ENCODE measurements at places on chromosomes 6 and 20.

GRCh38 chr6:105136431-105137350 is 43.1 kb downstream of the POPDC3 start:
- peak; percentile 32 for DNase-seq

DNA sequence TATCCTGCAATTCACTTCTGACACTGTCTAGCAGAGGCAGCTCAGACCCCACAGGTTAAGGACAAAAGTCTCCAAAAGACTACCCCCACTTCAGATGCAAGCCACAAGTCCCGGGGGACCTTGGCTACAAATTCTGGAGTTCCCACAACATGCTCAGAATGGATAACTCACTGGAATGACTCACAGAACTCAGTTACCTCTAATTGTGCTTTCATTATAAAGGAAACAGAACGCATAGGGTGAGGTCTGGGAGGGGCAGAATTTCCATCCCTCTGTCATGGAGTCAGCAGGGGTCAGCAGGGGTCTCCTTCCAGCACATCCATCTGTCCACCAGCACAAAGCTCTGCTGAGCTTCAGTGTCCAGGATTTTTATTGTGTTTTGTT is 184.2 kb downstream of the CDH4 start:
- peak; percentile 20 for DNase-seq

- no peak for DNase-seq
These were observed 7.9 kb upstream of the SYNCRIP start for GRCh38 chr6:85650606-85651005.

GRCh38 chr6:170287371-170287876 is 3.5 kb downstream of the DLL1 start:
- no peak for DNase-seq

GRCh38 chr6:66555082-66555481 is 848.1 kb upstream of the EYS start:
- no peak for DNase-seq

GRCh38 chr20:53750827-53751619 is 157.4 kb upstream of the ZNF217 start:
- peak; percentile 89 for DNase-seq

DNA sequence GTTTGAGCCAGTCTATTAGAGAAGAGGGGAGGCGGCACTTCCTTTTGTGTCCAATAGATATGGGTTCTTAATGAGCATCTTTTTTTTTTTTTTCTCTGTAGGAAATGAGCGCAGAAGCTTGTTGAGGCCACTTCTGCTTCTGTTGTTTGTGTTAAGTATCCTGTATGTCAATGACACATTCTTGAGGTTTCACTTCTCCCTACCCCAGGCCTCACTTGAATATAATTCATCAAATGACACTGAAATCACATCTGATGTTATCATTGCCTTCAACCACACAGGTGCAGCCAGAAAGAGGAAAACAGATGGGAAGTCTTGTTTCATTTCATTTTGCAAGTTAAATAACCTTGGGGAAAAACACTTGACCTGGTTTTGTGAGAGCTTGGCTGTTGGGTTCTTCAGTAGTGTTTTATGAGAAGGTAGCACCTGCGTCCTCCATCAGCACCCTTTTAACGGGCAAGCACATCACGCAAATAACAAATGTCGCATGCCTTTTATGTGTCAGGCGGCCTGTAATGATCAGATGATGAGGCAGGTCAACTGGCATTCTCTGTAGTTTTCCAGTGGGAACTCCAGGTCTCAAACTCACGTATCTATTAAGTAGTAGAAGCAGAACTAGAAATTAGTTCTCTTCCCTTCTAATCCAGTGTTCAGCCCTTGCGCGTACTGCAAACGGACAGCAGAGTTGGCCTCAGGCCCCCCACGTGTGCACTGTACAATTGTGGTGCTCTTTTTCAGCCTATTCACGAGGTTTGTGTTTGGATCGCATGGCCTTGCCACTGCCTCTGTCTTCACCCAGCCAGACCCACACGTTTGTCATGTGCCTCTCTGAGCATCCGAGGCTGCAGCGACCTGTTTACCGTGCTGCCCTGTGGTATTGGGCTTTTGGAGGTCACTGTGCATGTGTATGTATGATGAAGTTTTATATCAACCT is 23.5 kb downstream of the PLEKHG1 start:
- DNase-seq, result no peak

DNA sequence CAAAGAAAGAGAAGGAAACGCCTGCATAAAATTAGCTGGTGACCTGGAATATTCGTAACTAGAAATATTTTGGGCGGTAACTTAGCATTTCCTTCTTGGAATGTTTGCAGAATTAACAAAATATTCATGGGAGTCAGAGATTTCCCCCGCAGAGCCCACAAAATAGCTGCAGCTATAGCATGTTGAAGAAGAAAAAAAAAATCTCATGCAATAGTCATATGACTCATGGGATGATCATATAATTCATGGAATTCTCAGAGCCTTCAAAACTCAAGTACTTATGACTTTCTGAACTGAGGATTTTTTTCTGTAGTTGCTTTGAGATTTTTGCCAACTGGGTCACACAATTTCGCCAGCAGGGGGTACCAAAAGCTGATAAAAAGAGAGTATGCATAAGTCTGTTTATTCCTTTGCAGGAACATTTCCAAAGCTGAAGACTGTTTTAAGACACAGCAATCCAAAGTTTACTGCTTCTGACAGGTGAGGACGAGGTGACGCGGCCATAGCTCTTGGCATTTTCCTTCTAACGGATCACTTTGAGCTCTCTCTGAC is 586.0 kb upstream of the CHD6 start:
- no peak for DNase-seq

GRCh38 chr6:128029826-128030225 is 129.0 kb upstream of the THEMIS start:
- DNase-seq, result peak; percentile 70

GRCh38 chr6:109002051-109002697 is 92.5 kb downstream of the SESN1 start:
- DNase-seq, result peak; percentile 96

DNA sequence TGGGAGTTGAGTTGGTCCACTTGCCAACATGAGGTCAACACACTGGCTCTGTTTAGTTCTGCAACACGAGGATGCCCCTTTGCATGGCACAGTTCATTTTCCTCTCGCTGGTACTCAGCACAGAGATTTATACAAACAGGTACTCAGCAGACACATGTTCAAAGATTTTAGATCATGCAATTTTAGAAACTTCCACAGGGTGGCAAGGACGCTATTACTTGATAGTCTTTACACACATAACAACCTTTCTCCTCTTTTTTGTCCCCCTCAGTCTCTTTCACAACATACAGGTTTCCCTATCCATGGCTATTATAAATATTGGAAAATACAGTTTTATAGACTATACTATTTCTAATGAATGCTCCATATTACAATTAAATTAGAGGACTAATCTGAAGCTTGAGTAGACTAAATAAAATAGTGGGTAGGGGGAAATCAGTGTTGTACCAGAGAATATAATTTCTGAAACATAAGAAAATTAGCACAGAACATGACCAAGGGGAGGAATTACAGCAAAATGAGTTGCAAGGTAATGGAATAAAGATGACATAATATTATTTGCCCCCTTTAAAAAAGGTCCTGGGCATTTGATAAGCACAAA is 331.8 kb upstream of the BTBD3 start:
- DNase-seq, result peak; percentile 21

GRCh38 chr6:15510536-15511247 is 152.1 kb downstream of the DTNBP1 start:
- no peak for DNase-seq

- DNase-seq, result peak; percentile 74
These were observed 25.3 kb upstream of the CCND3 start for GRCh38 chr6:41966961-41967311.

DNA sequence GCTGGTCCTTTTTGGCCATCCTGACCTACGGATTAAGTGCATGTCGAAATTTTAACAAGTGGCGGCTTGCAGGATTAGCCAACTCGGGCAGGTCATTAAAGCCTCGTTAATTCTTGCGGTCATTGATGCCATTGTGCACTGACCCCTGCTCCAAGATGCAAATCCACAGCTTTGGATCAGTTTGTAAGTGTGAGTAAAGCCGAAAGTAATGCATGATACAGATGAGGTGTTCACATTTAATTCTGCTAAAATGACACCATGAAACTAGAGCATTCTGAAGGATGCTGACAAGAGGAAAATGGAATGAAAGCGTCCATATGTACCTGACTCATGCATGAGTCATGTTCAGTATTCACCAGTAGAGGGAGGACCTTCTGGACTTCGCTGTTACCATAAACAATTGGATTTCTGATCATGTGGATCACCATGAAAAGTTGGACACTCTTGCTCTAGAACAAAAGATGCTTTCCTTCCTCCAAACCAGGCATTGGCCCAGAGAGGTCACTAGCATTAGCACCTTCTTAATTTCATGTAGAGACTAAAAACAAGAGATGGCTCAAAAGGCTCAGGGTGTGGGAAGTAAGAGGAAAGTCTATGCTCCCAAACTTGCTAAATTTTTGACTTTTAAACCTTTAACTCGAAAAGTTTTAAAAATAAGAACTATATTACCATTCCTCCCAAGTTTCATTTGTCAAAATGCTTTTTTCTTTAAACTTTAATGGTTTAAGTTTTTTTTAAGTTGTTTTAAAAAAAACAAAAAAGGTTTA is 48.0 kb downstream of the MUC22 start:
- DNase-seq, result peak; percentile 90

GRCh38 chr6:156167016-156167624 is 610.1 kb upstream of the ARID1B start:
- DNase-seq, result no peak

- DNase-seq, result no peak
These were observed 31.6 kb upstream of the LAMA4 start for GRCh38 chr6:112286010-112286409.

DNA sequence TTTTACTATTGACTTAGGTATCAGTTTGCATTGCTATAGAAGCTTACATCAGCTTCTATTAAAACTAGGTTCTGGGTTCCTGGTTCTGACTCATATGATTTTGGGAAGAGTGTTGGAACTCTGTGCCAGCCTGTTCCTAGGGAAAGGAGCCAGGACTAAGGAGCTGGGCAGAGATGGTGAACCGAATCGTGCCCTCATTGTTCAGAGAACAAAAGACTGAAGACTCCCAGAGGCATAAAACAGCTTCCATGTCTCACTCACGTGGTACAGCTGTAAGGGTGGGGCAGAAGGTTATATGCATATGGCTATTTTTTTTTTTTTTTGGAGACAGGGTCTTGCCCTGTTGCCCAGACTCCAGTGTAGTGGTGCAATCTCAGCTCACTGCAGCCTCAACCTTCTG is 89.1 kb upstream of the THBS2 start:
- no peak for DNase-seq

- DNase-seq, result peak; percentile 68
These were observed 216.2 kb downstream of the NFATC2 start for GRCh38 chr20:51326201-51326819.

GRCh38 chr20:51411870-51412269 is 130.6 kb downstream of the NFATC2 start:
- DNase-seq, result no peak

DNA sequence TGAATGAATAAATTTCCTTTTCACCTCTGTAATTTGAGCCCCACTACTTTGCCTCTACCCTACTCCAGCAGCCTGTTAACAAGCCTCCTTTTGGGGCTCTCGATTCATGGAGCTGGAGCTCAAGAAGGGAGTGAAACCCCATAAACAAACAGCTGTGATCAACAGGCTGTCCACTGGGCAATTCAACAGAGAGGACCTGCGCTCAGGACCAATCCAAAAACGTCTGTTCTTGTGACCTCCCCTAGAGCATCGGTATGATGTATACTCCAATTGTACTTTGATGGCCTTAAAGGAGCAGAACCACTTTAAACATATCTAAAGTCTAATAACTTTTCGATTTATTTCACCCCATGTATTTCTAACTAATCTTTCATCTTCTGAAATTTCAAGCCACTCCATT is 37.4 kb downstream of the HIVEP2 start:
- no peak for DNase-seq

DNA sequence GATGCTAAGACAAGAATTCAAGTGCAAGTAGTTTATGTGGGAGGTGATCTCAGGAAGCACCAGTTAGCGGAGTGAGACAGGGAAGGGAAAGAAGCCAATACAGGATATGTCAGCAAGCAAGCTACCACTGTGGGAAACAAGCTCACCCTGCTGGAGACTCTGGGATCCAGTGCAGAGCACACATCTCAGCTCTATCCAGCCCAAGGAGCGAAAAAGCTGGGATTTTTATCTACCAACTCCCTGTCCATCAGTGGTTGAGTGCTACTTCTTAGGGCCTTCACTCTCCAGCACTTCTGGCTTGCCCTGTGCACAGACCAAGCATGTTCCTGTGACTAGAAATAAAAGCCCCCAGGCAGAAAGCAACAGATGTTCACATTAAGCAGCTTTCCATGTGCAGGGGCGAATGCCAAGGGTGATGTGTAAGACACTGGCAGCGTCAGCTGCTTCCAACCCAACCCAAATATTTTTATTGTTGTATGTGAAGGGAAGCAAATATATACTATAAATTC is 10.8 kb upstream of the RNF24 start:
- peak; percentile 89 for DNase-seq

DNA sequence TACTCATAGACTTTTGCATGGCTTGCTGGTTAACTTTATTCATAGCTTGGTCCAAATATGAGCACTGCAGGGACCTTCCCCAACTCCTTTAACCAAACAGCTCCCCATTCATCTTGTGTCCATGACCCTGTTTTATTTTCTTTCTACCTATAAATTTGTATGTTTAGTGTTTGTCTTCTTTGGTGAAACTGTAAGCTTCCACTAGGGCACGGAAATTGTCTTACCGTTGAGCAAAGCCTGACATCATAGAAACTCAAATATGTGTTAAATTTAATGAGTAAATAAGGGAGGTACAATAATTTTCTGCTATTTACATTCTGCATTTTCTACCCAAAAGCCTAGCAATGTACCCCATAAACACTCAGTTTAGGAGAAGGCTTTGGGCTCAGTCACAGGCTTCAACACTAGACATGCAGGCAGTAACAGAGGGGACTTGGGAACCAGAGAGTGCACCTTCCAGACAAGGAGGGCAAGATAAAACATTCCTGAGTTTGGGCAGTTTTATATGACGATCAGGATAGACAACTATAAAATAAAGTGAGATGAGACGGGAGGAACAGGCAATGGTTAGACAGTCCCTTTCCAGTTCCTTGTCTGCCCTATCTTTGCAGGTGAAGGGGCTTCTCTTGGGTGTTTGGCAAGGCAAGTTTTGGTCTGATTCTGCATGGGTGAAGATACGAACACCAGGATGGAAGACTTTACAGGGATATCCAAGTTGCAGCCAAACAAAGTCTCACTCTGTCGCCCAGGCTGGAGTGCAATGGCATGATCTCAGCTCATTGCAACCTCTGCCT is 46.2 kb upstream of the ZNF217 start:
- no peak for DNase-seq

- DNase-seq, result peak; percentile 34
These were observed 396.1 kb downstream of the PLCB1 start for GRCh38 chr20:8527998-8528723.

GRCh38 chr20:14445310-14445709 is 107.9 kb upstream of the FLRT3 start:
- peak; percentile 71 for DNase-seq

GRCh38 chr6:131972741-131973140 is 21.6 kb upstream of the CCN2 start:
- no peak for DNase-seq

DNA sequence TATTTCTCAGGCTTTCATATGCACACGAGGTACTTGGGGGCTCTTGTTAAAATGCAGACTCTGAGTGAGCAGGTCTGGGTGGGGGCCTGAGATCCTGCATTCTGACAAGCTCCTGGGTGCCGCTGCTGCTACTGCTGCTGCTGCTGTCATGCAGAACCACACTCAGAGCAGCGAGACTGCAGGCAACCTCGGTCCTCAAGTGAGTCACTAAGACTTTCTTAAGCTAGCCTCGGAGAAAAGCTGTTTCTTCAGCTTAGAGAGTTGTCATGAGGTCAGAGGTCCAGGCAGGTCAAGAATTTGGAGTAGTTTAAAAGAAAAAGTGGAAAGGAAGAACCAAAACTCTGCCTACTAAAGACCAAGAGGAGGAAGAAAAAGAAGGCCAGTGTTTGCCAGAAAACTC is 92.9 kb downstream of the SPTLC3 start:
- peak; percentile 68 for DNase-seq

Data from amniotic epithelial cell (primary cell).